Fibroblast of mammary gland (primary cell): ENCODE measurements at places on chromosomes 3 and 15.
A peak's percentile ranks its signal among the peaks of the same experiment; 100 is the strongest.

DNA sequence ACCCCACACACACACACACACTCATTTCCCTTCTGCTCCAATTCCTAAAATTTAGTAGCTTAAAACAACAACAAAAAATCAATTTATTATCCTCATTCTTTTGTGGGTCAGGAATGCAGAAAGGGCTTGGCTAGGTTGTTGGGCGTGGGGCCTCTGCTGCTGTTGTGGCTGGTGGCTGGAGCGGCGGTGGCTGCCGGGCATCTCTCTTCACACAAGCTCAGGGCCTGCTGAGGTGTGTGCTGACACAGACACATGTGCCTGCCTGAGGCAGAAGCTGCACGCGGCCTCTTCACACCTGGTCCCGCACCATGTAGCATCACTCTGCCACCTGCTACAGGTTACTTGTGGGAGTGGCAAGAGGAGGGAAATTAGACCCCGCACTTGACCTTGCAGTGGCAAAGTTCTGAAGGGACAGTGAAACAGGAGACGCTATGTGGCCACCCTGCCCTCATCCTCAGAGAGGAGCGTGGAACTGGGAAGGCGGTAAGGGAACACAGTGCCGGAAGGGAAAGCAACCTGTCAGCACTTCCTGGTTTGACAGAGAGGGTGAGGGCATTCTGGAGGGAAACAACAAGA, 64.0 kb upstream of the PRR20G start:
- no peak for DNase-seq

- DNase-seq, result no peak
Observed at GRCh38 chr15:70453238-70453637, 310.1 kb downstream of the UACA start.

GRCh38 chr3:120450600-120451271, at the start of gene FSTL1:
Gene FSTL1, minus strand, starts transcription at chr3:120450992. Its CDS starts 246 bp downstream, at chr3:120450746.
- peak; percentile 66 for DNase-seq

DNA sequence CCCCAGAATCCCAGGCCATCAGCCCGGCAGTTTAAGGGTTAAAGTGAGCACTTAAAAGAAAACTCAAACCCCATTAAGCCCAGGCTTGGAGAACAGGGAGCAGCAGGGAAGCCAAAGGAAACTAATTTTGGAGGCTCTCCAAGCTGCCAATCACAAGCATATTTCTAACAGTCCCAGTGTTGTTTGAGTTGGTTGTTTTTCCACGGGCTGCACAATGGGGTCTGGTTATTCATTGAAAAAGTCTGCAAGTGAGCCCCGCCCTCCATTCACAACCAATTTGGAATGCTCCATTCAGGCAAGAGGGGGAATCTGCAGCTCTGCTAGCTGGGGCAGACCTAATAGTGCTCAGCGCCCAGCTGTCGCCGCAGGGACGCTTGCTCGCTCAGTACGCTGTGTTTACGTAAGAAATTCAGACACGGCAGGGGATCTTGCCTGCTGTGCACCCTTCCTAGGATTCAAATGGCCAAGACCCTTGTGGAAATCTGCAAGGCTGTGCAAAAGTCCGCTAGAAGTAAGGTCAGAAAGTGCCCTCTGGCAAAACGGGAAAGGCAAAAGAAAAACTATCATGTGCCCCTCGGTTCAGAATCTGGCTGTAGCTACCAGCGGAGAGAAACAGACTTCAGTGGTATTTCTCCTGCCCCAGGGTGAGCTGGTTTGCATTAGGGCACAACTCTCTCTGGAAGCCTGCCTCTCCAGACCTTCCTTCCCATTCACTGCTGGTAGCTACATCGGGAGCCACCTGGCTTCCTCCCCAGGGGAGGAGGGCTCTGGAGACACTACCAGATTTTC, 11.0 kb downstream of the ETV5 start:
- peak; percentile 48 for DNase-seq

- no peak for DNase-seq
Observed at GRCh38 chr15:26867200-26868007, 542 bp downstream of the GABRA5 start.

- DNase-seq, result no peak
Observed at GRCh38 chr15:25436707-25437106, 2.1 kb downstream of the UBE3A start.
